ENCODE measurements at places on chromosomes 7 and 10. TPM values are rescaled to one million over a fixed set of nuclear protein-coding genes. Genes with fewer than 3 reads are reported as not detected.
A peak's percentile ranks its signal among the peaks of the same experiment; 100 is the strongest.

DNA sequence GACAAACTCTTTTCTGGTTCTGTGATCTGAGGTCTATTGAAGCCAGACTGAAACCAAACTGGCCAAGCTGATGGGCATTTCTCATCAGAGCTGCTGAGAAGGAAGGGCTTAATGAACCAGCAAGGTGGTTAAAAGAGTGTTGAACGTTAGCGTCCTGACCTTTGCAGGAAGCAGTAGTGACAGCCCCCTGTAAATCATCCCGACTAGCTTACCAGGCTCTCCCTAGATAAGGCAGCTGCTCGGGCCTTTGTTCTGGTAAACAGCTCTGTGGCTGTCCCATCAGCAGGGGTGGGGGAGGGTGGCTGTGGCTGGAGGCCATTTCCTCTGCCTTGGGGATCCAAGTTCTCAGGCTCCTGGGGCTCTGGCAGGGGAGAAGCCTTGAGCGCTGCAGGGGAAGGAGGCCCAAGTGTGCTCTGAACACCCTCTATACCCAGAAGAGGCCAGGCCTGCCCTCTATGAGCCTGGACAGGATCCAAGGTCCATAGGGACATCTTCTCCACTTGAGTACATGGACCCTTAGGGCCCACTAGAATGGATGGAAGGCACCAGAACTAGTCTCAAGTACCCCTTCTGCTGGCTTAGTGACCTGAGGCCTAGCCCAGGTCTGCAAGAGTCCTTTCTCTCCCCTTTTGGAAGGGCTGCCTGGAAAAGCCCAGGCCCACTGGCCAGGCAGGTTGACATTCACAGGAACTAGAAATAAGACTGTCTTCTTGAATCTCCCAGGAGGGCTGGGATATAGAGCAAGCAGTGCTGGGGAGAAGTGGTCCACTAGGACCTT, 134.6 kb downstream of the ARHGAP22 start:
- peaks cover 15% of the 10 kb centered on the region for H3K4me1 ChIP-seq
- no peak for DNase-seq
- no peaks in the 10 kb centered on the region for H3K36me3 ChIP-seq
- no peak overlapping the region for H3K27ac ChIP-seq
- H3K4me3 ChIP-seq, result no peak overlapping the region
- no peaks in the 10 kb centered on the region for H3K27me3 ChIP-seq

- H3K4me3 ChIP-seq, result no peak overlapping the region
Measured at GRCh38 chr7:66933469-66933868, 12.4 kb downstream of the TMEM248 start.

GRCh38 chr7:92563345-92563744, 26.8 kb downstream of the FAM133B start:
- DNase-seq, result no peak
- H3K27me3 ChIP-seq, result no peaks in the 10 kb centered on the region
- H3K27ac ChIP-seq, result no peak overlapping the region
- peaks cover 10% of the 10 kb centered on the region for H3K36me3 ChIP-seq
- no peak overlapping the region for H3K4me3 ChIP-seq
- H3K4me1 ChIP-seq, result no peaks in the 10 kb centered on the region

DNA sequence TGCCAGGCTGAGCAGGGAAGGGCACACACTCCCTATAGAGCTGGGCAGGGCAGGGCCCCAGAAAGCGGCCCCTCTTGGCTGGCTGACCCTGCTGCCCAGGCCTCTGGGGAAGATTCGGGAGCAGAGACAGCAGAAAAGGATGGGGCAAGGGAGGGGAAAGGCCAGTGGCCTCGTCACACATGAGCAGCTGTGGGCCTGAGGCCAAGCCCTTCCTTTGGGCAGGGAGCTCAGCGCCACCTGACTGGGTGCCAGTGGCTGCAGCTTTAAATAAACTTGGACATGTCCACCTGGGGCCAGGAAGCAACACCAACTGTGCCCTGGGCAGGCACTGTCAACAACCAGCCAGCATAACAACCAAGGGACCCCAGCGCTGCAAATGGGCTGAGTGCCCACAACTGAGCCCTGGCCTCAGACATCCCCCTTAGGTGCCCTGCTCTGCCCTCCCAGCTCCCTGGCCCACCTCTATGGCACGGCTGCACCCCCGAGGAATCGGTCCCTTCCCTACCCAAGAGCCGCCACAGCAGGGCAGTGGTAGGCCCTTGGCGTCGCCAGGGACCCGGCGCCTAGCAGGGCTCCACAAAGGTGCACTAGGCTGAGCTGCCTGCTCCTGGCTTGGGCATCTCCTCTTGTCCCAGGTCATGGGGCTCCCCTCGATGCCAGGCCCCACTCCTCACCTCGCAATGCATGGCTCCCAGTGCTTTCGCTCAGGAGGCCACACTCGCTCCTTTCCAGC, 2.6 kb downstream of the CAMK2B start:
- H3K4me3 ChIP-seq, result no peak overlapping the region
- peaks cover 39% of the 10 kb centered on the region for H3K27me3 ChIP-seq
- no peak overlapping the region for H3K27ac ChIP-seq
- peaks cover 4% of the 10 kb centered on the region for H3K4me1 ChIP-seq
- H3K36me3 ChIP-seq, result no peaks in the 10 kb centered on the region
- no peak for DNase-seq

DNA sequence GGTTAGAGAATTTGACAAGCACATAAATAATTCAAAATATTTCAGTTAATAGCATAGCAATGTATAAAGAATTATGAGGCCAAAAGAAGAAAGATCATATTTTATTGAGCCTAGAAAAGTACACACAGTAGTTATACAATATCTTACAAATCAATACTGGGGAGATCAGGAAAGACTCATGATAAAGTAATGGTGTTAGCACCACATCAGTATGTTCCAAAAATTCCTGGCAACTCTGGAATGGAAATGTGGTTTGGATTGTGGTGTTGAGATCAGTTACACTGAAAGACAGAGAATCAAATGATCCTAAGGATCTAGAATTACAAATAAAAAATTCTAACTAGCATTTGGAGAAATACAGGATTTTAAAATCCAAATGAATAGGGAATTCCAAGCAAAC, 420.5 kb upstream of the CNTNAP2 start:
- DNase-seq, result no peak
- no peaks in the 10 kb centered on the region for H3K4me1 ChIP-seq
- H3K27me3 ChIP-seq, result no peaks in the 10 kb centered on the region
- H3K36me3 ChIP-seq, result no peaks in the 10 kb centered on the region

DNA sequence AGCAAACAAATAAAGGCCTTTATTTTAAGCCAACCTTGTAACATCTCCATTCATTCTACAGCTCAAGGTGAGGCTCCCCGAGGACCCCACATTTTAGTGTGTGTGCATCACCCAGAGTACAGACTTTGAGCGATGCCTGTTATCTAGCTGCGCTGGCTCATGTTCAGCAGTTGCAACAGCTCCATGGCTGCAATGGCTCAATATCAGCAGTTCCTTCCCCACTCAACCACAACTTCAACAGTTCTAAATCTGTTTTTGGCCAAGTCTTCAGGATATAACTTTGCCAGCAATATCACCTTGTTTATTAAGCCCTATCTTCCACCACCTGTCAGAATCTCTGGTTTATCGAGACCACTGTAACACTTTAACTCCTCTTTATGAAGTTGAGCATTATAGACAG, 95.8 kb downstream of the WNT2 start:
- no peak overlapping the region for H3K4me3 ChIP-seq
- no peaks in the 10 kb centered on the region for H3K4me1 ChIP-seq
- no peaks in the 10 kb centered on the region for H3K27me3 ChIP-seq
- DNase-seq, result no peak

- no peaks in the 10 kb centered on the region for H3K27me3 ChIP-seq
- H3K27ac ChIP-seq, result peak overlapping the region; percentile 81
- DNase-seq, result peak; percentile 80
Measured at GRCh38 chr7:101900103-101900502, 82.7 kb downstream of the CUX1 start.

The CDHR1 gene
- 0.33 TPM for total RNA-seq

The GPER1 gene
- 5.6 TPM for total RNA-seq

- H3K4me3 ChIP-seq, result no peak overlapping the region
- H3K36me3 ChIP-seq, result no peaks in the 10 kb centered on the region
- DNase-seq, result no peak
- no peaks in the 10 kb centered on the region for H3K27me3 ChIP-seq
- H3K4me1 ChIP-seq, result no peaks in the 10 kb centered on the region
- H3K27ac ChIP-seq, result no peak overlapping the region
Measured at GRCh38 chr7:14858410-14858809, 44.1 kb downstream of the DGKB start.

DNA sequence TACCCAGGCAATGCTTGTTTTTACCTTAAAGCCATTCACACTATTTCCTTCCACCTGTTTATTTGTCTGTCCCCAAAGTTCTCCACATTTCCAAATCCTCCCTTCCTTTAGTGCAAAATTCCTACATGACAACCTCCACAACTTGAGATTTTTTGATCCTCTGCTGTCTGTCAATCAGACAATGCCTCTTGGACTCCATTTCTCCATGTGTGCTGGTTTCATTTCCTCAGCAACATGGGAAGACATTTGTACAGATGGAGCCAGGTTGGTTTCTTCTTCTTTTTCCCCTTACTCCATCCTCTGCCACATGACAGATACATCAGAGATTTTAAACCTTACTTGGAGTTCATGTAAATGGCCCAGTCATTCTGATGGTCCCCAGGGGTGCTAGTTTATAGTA, 19.1 kb upstream of the GIMAP2 start:
- H3K27ac ChIP-seq, result no peak overlapping the region
- no peaks in the 10 kb centered on the region for H3K27me3 ChIP-seq
- H3K4me1 ChIP-seq, result no peaks in the 10 kb centered on the region
- H3K4me3 ChIP-seq, result no peak overlapping the region

- H3K36me3 ChIP-seq, result no peaks in the 10 kb centered on the region
- H3K4me1 ChIP-seq, result no peaks in the 10 kb centered on the region
- no peak overlapping the region for H3K4me3 ChIP-seq
- H3K27ac ChIP-seq, result no peak overlapping the region
- H3K27me3 ChIP-seq, result no peaks in the 10 kb centered on the region
Measured at GRCh38 chr7:98685541-98685940, 68.5 kb downstream of the NPTX2 start.

DNA sequence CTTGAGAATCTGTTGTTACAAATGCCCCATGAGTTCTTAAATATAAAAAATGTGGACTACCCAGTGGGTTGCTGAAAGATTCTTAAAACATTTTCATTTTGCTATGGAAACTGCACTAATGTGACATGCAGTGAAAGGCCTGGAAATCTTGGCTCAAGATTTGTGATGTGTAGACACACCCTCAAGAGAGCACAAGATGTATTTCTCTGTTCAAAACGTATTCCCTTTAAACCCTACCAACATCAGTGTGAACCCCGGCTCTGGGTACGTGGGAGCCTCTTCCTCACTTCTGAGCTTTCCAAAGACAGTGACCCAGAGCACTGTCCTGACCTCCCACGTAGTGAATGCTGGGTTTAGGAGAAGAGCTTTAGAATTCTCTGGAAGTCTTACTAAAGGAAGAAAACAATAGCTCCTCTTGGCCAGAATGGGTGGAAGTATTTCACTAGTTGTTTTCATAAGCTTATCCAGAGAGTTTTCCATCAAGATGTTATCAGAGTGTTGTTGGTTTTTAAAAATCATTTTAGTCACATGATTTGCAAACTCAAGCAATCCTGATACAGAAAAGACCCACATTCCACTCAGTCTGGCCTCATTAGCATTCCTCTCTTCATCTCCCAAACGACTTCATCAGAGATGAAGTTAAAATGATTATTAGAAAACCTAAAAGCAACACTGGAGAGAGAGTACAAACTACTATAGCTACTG, 81.5 kb upstream of the AFAP1L2 start:
- H3K4me1 ChIP-seq, result no peaks in the 10 kb centered on the region
- no peaks in the 10 kb centered on the region for H3K36me3 ChIP-seq
- DNase-seq, result no peak
- H3K27ac ChIP-seq, result no peak overlapping the region
- H3K4me3 ChIP-seq, result no peak overlapping the region

The OR6B1 gene
- not detected for total RNA-seq

DNA sequence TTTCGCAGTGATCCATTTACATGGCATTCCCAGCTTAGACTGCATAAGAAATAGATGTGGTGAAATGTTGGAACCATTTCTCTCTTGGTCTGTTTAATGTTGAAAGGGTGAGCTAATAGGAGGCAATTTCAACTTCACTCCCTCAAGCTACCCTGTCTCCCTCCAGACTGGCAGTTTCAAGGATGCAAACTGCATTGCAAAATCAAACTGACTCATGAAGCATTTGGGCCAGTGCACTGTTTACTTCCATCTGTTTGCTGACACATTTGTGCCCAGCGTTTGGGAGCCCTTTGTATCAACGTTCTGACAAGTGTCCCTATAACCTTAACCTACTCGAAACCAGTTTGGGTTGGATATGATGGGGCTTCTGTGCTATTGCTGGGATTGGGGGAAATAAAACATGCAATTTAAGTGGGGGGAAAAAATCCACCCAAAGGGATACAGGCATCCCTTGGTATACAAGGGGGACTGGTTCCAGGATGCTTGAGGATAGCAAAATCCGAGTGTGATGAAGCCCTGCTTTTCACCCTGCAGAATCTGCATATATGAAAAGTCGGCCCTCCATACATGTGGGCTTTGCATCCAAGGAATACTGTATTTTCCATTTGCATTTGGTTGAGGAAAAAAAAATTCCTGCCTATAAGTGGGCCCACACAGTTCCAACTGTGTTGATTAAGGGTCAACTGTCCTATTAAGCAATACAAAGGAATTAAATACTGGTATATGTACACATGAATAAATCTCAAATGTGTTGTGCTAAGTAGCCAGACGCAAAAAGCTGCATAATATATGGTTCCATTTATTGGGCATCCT, 15.6 kb downstream of the RHEB start:
- no peaks in the 10 kb centered on the region for H3K36me3 ChIP-seq
- peak overlapping the region; percentile 45 for H3K27ac ChIP-seq
- no peaks in the 10 kb centered on the region for H3K27me3 ChIP-seq
- peak; percentile 80 for DNase-seq
- no peak overlapping the region for H3K4me3 ChIP-seq

- H3K27me3 ChIP-seq, result no peaks in the 10 kb centered on the region
- no peak overlapping the region for H3K27ac ChIP-seq
- peaks cover 23% of the 10 kb centered on the region for H3K36me3 ChIP-seq
- H3K4me1 ChIP-seq, result no peaks in the 10 kb centered on the region
- no peak for DNase-seq
Measured at GRCh38 chr7:152115021-152115718, 89.7 kb downstream of the GALNT11 start.

The AGBL3 gene
- 0.95 TPM for total RNA-seq

DNA sequence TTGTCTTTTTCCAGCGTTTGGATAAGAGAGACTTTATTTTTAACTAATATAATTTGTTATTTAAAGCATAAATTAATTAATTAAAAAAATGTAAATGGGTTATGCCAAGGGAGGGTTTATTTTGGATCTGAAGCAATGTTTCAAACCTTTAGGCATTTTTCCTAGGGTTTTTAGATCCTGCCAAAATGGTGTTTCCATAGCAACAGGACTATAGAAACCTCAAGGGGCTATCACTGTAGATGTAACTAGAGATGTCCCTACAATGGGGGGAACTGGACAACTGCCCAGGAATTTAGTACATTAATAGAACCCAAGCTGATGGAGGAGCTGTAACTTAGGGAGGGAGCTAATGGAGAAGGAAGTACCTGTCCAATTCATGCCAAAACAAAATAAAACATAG, 57.3 kb downstream of the SLC39A12 start:
- no peaks in the 10 kb centered on the region for H3K27me3 ChIP-seq
- no peaks in the 10 kb centered on the region for H3K36me3 ChIP-seq

The RGR gene
- total RNA-seq, result 3.6 TPM

Measured in sigmoid colon (tissue), 7 donors.